Putamen (tissue), 1 donor: ENCODE measurements at places on chromosomes 5 and 9.

DNA sequence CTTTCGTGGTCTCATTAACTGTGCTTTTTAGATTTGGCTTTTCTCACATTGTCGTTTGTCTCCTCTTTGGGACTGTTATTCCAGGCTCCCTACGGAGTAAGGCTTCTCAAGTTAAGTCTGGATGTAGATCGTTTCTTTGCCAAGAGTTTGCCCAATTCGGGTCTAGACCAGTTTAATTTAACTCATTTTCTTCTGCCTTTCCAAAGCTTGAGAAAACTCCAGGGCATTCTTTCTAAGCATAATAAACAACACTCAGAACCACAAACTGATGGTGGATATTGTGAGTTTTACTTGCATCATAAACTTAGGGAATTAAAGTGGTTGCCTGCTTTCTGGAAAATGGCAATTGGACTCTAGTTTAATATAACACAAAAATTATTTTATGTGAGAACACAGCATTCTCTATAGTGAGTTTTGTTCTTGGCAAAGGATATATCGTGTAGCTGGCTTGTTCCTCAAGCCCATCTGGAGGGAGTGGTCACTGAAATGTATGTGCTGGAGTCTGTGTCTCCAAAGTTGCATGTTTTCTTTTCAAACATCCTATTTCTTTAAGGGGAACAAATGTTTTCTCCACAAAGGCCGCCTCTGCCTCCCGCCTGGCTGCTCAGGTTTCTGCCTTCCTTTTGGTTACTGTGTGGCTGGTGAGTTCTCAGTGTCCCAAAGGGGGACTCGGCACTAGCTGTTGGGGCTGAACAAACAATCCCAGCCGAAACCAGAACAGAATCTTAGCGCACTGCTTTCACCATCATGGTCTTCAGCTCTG, 211.3 kb upstream of the FBN2 start:
- no peak for DNase-seq

DNA sequence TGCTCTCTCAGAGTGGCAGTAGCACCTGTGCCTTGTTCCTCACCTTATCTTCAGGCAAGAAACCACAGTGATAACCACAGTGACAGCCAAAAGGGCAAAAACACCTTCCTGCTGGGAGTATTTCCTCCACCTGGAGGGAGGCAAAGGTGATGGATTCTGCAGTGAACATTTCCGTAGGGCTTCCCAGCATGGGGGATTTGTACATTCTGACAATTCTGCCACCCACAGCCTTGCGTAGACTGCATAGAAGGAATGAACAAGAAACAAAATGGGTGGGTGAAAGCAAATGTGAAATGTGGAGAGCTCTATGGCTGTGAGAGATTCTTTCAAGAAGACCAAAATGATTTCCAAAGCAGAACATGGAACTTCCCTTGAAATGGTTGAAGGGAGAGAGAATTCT, 111.4 kb downstream of the ZNF462 start:
- DNase-seq, result peak; percentile 37

- DNase-seq, result no peak
These were observed 283.6 kb upstream of the PRDM9 start for GRCh38 chr5:23223846-23224245.

- DNase-seq, result no peak
These were observed 140.1 kb downstream of the TMEM38B start for GRCh38 chr9:105834404-105834803.

GRCh38 chr9:81395676-81396054, 293.7 kb downstream of the TLE1 start:
- no peak for DNase-seq

- no peak for DNase-seq
These were observed 136.4 kb upstream of the TAS2R1 start for GRCh38 chr5:9766581-9766980.

DNA sequence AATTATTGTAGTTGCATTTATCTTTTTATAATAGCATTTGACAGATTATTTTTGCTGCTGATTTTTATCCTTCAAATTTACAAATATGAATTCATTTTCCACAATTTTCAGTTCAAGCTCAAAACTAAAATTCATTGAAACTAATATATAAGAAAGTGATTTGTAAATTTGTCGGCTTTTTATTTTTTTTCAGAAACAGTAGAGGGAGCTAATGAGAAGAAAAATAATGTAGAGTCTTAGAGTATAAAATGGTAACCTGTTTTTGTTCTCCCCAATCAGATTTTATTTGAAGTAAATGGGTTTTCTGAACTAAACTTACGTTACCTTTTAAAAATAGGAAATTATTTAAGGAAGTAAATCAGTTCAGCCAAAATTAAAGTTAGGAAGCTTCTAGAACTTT, 19.2 kb downstream of the PRRC1 start:
- no peak for DNase-seq

GRCh38 chr5:40441733-40442132, 238.0 kb upstream of the PTGER4 start:
- DNase-seq, result no peak

DNA sequence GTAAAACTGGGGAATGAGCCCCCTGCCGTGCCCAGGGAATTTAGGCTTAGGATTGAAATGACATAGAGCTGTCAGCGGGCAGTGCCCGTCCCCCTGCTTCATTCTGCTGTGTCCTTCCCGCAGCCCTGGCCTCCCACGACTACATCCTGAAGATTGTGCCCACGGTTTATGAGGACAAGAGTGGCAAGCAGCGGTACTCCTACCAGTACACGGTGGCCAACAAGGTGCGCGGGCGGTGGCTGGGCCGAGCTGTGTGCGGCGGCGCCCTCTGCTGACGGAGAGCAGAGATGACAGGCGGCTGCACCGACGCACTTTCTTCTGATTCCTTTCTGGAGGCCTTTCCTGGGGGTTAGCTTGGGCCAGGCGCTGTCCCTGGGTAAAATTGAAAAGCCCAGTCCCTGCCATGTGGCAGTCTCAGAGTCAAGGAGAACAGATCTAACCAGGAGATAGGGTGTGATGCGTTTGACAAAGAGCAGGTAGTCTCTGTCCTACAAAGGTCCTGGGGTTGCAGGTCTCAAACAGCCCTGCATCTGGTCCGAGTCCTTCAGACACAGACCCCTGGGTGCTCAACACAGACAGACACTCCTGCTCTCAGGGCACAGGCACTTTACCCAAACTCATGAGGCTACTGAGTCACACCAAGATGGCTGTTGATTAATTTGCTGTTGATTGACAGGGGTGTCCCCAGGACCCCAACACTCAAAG, 26.8 kb upstream of the RPL26L1 start:
- DNase-seq, result no peak

GRCh38 chr5:131068893-131069643, 96.0 kb downstream of the HINT1 start:
- DNase-seq, result peak; percentile 92

DNA sequence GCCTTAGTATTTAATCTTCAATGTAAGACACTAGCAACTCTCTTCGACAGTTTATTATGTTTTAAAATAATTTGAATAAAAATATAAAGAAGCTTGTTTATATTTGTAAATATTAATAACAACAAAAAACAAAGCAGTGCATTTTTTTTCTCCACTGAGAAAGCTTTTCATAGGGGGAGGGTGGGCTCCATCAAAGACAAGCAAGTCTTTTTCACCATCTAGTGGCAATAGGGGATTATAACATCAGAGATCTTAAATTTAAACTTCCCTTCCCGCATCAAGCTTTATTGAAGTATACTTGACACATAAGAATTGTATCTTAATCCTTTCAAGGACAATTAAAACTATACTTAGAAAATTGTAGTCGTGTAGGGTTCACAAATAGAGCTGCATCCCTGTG, 9.3 kb upstream of the OR13F1 start:
- DNase-seq, result no peak

GRCh38 chr5:167871091-167871490, 420.4 kb upstream of the WWC1 start:
- no peak for DNase-seq

- DNase-seq, result no peak
These were observed 66.5 kb downstream of the SV2C start for GRCh38 chr5:76149636-76150035.

- no peak for DNase-seq
These were observed 199.6 kb upstream of the MPDZ start for GRCh38 chr9:13479096-13479495.
